Dermis lymphatic vessel endothelial cell (primary cell): ENCODE measurements at places on chromosomes 6 and 20. TPM values are rescaled to one million over a fixed set of nuclear protein-coding genes. Genes with fewer than 3 reads are reported as not detected.

ADGRF1 gene
- not detected in 2 replicates for total RNA-seq

ARMC2 gene
- 0.33 and 1.7 TPM in 2 replicates for total RNA-seq

NDRG3 gene
- 26.8 and 37.1 TPM in 2 replicates for total RNA-seq

COL12A1 gene
- total RNA-seq = 1.7 and 2.5 TPM in 2 replicates

WFDC5 gene
- total RNA-seq = not detected in 2 replicates

ADTRP gene
- 0.09 and 0.11 TPM in 2 replicates for total RNA-seq

RIMS1 gene
- total RNA-seq = 29.5 and 34.7 TPM in 2 replicates

C20orf204 gene
- total RNA-seq = 3.3 and 5.8 TPM in 2 replicates

CGA gene
- total RNA-seq = 0.11 TPM in 1 of 2 replicates, not detected in the other

SNPH gene
- 0.54 and 0.86 TPM in 2 replicates for total RNA-seq

CDSN gene
- total RNA-seq = under 0.01 TPM in 1 of 2 replicates, not detected in the other

SLC17A9 gene
- 1.9 and 3.4 TPM in 2 replicates for total RNA-seq

CLPSL2 gene
- not detected in 2 replicates for total RNA-seq

STMND1 gene
- not detected in 2 replicates for total RNA-seq

RAB23 gene
- total RNA-seq = 4.1 and 5.2 TPM in 2 replicates

CRYBG1 gene
- 4.2 and 4.9 TPM in 2 replicates for total RNA-seq

RIPOR2 gene
- 0.09 and 1.6 TPM in 2 replicates for total RNA-seq

FOXC1 gene
- 4.0 and 4.4 TPM in 2 replicates for total RNA-seq

MAS1 gene
- not detected in 2 replicates for total RNA-seq

SLC4A11 gene
- total RNA-seq = 7.8 and 8.9 TPM in 2 replicates

NKX2-4 gene
- not detected in 2 replicates for total RNA-seq

MCM8 gene
- 3.4 and 4.0 TPM in 2 replicates for total RNA-seq

FAM209B gene
- total RNA-seq = 0.22 TPM in 1 of 2 replicates, not detected in the other

ZC2HC1B gene
- total RNA-seq = not detected in 2 replicates

SERAC1 gene
- 10.0 and 12.2 TPM in 2 replicates for total RNA-seq

POLH gene
- total RNA-seq = 8.7 and 12.5 TPM in 2 replicates

UBD gene
- 7.8 and 31.0 TPM in 2 replicates for total RNA-seq

TTK gene
- total RNA-seq = 2.7 and 3.4 TPM in 2 replicates

CALHM5 gene
- total RNA-seq = 1.3 and 2.6 TPM in 2 replicates

PAX1 gene
- total RNA-seq = not detected in 2 replicates

SULF2 gene
- 71.8 and 127 TPM in 2 replicates for total RNA-seq

TXLNB gene
- total RNA-seq = 0.65 and 0.95 TPM in 2 replicates

COL19A1 gene
- not detected in 2 replicates for total RNA-seq

SCRT2 gene
- total RNA-seq = not detected in 2 replicates

HLA-DOB gene
- not detected in 2 replicates for total RNA-seq
